ENCODE measurements at places on chromosomes 5 and 9. TPM values are rescaled to one million over a fixed set of nuclear protein-coding genes. Genes with fewer than 3 reads are reported as not detected.

Gene CCDC180
- 19.9 TPM for total RNA-seq

Gene SCAI
- 48.1 TPM for total RNA-seq

Gene C9
- total RNA-seq = not detected

Gene OCLN
- total RNA-seq = 19.7 TPM

Gene CSF2
- total RNA-seq = not detected

Gene CDK9
- 60.2 TPM for total RNA-seq

Gene SGCD
- total RNA-seq = 46.4 TPM

Gene TAL2
- 12.0 TPM for total RNA-seq

Gene KLHL9
- 68.1 TPM for total RNA-seq

Gene IQGAP2
- 57.8 TPM for total RNA-seq

Gene SPATA6L
- total RNA-seq = 4.7 TPM

Gene SPARC
- 2,277 TPM for total RNA-seq

Gene TOR4A
- total RNA-seq = 3.7 TPM

Gene GABRA1
- total RNA-seq = 16.5 TPM

Gene FGF10
- total RNA-seq = 9.4 TPM

Gene BTNL8
- not detected for total RNA-seq

Gene INSL6
- total RNA-seq = not detected

Gene FRMD3
- total RNA-seq = 32.1 TPM

Gene LRRTM2
- total RNA-seq = 124 TPM

Gene PPP1R2B
- total RNA-seq = not detected
